ENCODE measurements at places on chromosomes 5 and 9.

DNA sequence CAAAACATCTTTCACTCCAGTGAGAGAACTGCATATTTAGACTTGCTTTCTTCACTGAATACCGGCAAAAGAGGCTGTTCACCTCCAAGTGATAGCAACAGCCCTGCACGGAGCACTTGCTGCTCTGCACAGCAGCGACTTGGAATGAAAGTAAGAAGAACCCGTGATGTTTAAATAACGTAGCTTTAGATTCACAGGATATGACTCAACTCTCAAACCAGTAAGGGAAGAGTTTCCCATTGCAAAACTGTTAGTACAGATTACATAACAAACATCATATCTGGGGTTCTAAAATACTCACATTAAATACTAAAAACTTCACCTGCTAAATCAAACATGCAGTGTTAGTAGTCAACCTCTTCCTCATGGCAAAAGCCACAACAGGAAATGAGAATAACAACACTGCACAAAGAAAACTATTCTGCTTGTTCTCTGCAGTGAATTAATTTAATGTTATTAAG lies 203.4 kb downstream of the MCTP1 start:
- DNase-seq, result no peak

DNA sequence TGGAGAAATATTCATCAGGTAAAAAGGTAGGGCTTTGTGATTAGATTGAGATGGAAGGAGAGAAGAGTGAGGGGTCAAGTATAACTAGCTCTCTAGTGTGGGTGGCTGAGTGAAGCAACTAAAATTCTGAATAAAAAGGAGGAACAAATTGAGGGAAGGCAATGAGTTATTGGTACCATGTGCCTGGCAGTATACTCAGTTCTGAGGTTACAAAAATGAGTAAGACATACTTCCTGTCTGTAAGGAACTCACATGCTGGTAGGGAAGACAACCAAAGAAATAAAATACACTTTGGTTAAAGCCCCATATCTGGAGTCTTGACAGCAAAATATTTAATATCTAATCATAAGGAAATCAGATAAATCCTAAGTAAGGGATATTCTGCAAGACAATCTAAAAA lies 476.8 kb upstream of the C9orf72 start:
- no peak for DNase-seq

DNA sequence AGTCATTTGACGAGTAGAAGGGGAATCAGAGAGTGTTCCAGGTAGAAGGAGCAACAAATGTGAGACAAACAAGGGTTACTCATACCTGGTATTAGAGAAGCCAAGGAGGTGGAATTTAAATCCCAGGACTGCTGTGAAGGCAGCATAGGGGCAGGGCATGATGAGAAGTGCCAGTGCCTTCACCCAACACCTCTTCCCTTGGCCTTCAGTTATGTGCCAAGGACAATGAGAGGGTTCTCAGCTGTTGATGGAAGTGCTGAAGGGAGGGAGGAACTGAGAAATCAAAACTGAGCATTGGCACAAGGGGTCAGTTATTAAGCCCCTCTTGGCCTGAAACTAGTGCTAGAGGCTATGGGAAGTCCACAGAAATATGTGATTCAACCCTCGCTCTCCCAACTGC lies 50.3 kb downstream of the GARNL3 start:
- no peak for DNase-seq

DNA sequence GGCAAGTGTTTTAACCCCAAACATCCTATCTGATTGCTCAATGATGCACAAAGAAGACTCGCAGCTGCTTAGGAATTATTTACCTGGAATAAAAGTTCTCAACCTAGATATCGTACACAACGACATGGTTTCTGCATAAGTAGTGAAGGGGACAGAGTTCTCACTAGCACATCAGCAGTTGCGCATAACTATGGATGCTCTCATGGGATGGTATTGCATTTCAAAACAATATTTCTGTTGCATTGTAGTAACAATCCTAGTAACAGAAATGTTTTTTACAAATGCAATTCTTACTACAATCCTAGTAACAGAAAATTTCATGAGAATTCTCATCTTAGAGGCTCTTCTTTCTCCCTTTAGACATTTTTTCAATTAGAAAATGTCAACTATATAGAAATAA lies 94.5 kb upstream of the MINAR2 start:
- no peak for DNase-seq

DNA sequence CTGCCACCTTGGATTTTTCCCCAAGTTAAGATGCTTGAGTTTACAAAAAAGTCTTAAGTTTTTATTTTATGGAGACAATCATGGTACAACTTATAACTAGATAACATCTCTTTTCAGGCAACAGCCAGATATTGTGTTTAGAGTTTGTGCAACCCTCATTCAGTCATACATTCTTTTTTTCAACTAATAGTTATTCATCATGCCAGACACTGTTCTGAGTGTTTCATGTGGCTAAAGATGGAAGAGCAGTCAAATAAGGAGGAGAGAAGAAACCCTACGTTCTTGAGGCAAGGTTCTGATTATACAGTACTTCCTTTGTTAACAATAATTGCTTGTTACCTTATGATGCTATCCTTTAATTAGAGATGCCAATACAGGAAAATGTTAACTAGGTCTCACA lies 42.1 kb upstream of the ZNF462 start:
- DNase-seq, result no peak

- peak; percentile 33 for DNase-seq
These were observed 41.8 kb upstream of the KDM4C start for GRCh38 chr9:6715755-6716643.

DNA sequence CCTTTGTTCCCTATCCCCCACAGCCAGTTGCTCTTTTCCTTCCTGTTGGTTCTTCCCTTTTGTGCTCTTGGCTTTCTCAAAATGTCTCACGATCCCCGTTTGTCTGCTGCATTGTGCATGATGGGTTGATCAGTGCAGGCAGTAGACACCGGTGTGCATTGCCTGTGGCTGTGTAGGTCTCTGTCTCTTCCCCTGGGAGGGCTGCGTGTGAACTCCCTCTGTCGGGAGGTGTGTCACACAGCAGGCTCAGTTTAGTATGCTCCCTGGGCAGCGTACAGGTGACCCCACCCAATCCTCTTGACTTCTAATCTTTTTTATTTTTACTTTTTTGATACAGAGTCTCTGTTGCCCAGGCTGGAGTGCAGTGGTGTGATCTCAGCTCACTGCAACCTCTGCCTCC lies 265.3 kb downstream of the FSTL4 start:
- no peak for DNase-seq

DNA sequence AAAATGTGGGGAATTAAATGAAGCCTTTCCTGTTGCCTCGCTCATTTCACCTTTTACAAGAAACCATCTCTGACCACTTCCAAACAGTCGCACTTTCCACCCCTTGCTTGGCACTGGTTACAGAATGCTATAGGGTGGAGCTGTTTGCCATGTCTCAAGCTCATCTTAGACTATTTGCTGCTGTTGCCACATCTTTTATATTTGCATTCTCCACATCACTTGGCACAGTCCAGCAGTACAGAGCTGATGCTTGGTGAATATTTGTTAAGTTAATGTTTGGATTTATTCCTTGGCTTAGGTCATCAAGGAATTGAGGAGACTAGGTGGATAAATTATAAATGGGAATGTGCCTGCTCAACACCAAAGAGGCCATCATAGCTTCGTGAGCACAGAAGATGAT lies 53.2 kb downstream of the GNA14 start:
- no peak for DNase-seq

GRCh38 chr5:73768-74502 lies 18.0 kb upstream of the PLEKHG4B start:
- DNase-seq, result no peak

GRCh38 chr5:1033606-1034420 lies 25.2 kb downstream of the NKD2 start:
- no peak for DNase-seq

GRCh38 chr5:113338628-113339027 lies 96.2 kb downstream of the TSSK1B start:
- DNase-seq, result no peak

DNA sequence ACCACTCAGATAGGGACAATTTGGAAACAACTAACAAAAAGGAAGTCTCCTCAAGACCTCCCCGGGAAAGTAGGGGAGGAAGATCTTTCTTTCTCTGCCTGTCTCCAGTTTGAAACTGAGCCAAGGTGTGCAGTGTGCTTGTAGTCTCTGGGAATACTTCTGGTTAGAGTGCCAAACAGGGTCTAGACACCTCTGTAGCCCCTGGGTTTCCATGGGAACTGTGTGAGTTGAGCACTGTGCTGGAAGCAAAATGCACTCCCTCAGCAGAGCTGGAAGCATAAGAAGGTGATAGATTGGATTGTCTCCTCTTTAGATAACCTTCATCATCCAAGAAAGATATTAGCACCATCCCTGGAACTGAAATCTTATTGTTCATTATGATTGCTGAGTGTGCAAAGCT lies 129.2 kb upstream of the TNPO1 start:
- no peak for DNase-seq

GRCh38 chr5:179154991-179155955 lies 95.1 kb downstream of the ZNF354C start:
- no peak for DNase-seq

GRCh38 chr5:54655761-54656160 lies 138.2 kb downstream of the SNX18 start:
- no peak for DNase-seq

- DNase-seq, result no peak
These were observed 70.9 kb upstream of the ZSWIM6 start for GRCh38 chr5:61261136-61261535.

DNA sequence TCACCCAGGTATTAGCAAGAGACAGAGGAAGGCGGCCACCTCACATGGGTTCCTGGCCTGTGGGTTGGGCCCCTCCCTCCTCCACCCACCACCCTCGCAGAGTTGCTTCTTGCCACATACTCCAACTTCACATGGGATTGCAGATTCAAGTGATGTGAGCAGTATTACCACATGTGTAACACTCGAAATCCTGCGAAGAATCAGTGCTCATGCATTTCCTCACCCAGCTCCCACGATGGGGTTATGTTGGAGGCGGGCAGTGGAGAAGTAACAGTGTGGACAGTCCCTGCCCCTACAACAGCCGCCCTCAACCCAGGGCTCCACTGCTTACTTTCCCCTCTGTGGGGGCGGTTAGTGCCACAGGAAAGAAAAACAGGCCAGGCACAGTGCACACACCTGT lies 3.9 kb upstream of the FBP1 start:
- no peak for DNase-seq

GRCh38 chr9:124013309-124014210 lies 2.0 kb downstream of the LHX2 start:
- DNase-seq, result no peak

- DNase-seq, result no peak
These were observed 49.8 kb downstream of the SGCD start for GRCh38 chr5:156376751-156377150.

- no peak for DNase-seq
These were observed 822.5 kb downstream of the PTPRD start for GRCh38 chr9:9790216-9790872.

- no peak for DNase-seq
These were observed 95.8 kb upstream of the NR4A3 start for GRCh38 chr9:99725852-99726251.

GRCh38 chr5:159873680-159874079 lies 42.6 kb upstream of the ADRA1B start:
- no peak for DNase-seq

DNA sequence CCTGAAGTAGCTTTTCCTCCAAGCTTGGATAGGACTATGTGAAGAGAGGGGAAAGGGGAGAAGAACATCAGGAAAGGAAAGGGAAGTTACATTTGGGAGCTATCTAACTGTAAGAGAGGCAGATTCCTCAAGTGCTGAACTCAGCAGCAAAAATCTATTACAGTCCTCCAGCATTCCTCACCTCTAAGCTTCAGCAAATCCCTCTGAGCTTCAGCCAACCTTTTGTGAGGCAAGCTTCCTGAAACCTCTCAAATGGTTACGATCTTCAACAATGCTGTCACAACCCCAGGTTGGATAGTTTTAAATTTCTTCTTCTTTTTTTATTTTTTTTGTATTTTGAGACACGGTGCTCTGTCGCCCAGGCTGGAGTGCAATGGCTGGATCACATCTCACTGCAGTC lies 2.5 kb upstream of the RNF38 start:
- no peak for DNase-seq

DNA sequence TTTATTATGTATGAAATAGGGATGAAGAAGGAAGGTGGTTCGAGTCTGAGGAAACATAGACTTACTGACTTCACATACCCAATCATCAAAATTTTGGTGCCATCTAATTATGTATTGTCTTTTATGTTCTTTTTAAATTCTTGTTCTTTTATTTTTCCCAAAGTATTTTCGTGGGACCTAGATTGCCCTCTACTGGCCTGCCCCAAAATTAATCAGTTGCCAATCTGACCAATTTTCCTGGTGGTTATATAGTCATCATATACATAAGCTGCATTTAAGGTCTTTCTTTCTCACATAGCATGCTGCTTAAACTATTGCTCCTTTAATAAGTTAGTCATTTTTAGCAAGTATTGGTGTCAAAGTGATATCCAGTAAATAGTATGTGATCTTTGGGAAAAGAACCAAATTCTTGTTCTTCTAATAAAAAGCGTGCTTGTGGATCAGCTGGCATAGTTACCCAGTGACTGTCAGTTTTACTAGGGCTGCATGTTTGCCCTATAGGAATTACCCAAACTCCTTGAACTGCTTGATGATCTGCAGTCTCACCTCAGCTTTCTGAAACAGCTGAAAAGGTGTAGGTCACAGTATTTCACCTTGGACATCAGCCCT lies 223.5 kb downstream of the SH3GL2 start:
- no peak for DNase-seq

DNA sequence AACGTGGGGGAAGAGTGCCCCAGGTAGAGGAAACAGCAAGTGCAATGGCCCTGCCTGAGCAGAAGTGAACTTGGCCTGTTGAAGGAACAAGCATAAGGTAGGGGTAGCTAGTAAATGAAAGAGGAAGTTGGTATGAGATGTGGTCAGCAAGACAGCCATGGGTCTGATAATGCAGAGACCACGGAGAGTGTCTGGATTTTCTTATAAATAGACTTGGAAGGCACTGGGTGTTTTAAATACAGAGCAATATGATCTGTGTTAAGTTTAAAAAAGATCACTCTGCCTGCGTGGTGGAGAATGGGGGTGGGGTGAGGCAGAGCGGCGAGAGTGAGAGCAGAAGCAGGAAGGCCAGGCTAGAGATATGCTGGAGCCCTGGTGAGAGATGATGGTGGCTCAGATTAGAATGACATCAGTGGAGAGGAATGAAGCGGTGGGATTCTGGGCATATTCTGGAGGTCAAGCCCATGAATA lies 4.2 kb downstream of the ADAM19 start:
- DNase-seq, result peak; percentile 57

DNA sequence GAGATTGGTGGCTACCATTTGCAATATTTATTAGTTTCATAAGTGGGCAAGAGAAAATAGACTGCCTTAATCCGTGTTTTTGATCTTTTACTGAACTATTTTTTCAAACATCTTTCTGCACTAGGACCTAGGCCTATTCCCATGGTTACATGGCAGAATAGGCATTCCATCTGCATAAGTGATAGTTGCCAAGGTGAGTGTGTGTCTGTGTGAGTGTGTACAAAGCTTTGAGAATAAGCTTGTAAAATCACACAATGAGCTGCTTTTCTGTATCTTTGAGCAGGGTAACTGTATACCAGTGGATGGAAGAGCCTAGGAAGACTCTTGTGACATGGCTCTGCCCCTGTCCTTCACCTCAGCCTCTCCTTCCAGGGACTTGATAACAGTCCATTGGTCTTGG lies 92.7 kb downstream of the SGCD start:
- no peak for DNase-seq
